Skeletal muscle cell (primary cell): ENCODE measurements at places on chromosomes 3 and 15.

DNA sequence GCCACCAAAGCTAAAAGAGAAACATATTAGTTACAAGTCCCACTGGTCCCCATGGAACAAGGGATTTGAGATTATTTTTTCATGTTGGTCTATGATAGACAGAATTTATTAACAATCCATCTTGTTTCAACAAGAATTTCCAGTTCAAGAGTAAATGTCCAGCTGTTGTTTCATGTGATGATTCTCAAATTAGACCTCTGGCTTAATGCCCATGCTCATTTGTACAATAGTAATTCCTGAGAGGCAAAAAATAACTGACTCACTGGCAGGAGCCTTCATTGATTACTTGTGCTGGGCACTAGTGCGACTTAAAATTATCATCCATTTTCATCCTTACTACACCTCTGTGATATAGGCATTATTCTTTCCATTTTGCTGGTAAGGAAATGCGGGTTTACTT lies 171.3 kb downstream of the ITPR1 start:
- no peak for DNase-seq

DNA sequence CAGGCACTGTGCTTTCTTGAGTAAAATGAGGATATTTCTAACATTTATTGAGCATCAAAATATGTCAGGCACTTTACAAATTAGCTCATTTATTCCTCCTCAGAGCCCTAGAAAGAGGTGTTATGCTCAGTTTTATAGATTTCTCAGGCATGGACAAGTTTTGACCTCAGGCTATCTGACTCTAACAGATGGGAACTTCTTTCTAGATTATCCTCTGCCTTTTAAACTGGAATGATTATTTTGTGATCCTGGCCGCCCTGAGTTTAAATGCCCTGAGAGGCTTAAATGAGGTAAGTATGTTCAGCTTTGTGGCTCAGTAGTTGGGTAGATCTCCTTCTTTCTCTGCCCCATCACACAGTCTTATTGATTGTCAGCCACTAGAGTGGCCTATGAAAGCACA lies 32.3 kb upstream of the ATP1B3 start:
- no peak for DNase-seq

DNA sequence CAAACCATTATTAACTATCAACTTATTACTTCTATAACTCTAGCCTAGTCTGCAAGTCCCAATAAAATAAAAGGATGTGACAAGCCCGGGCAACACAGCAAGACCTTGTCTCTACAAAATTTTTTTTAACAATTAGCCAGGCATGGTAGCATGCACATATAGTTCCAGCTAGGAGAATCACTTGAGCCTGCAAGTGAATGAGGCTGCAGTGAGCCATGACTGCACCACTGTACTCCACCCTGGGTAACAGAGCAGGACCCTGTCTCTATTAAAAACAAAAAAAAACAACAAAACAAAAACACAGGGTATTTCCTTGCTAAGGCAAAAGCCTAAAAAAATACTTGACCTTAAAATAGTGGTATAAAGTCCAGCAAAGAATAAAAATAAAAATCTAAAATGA lies 31.4 kb downstream of the ANKRD28 start:
- no peak for DNase-seq

DNA sequence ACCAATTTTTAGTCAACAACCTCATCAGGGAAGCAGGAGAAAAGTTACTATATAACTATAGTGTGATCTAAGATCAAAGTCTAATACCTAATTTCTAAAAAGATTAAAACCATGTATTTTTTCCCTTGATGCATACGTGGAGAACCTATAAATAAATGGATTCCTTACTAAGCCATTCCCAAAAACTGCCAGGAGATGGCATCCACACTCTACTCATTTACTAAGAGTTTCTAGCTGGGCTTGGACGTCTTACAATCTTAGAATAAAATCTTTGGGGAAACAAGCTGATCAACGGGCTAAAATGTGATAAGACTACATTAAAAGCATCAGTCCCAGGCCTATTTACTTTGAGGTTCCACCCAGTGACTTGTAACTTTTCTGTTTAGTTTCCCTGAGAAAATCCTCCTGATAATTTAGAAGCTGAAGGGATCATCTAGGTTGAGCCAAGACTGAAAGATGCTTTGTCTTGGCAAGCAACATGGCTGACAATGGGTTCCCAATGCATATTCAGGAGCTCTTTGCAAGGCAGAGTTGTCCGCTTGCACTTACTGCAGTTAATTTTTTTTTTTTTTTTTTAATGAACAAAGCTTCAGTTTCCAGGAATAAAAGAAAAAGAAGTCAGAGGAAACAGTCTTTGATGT lies 85.5 kb upstream of the FGF12 start:
- no peak for DNase-seq

- DNase-seq = no peak
Observed at GRCh38 chr3:51221959-51222358, 163.1 kb upstream of the MANF start.

- no peak for DNase-seq
Observed at GRCh38 chr15:42730536-42730935, 6.4 kb downstream of the CDAN1 start.

- DNase-seq = no peak
Observed at GRCh38 chr3:185939721-185940120, 1.9 kb upstream of the TRA2B start.

- DNase-seq = no peak
Observed at GRCh38 chr3:98843266-98843959, 58.1 kb downstream of the DCBLD2 start.

GRCh38 chr3:46711760-46712159 lies 5.9 kb downstream of the PRSS50 start:
- no peak for DNase-seq

DNA sequence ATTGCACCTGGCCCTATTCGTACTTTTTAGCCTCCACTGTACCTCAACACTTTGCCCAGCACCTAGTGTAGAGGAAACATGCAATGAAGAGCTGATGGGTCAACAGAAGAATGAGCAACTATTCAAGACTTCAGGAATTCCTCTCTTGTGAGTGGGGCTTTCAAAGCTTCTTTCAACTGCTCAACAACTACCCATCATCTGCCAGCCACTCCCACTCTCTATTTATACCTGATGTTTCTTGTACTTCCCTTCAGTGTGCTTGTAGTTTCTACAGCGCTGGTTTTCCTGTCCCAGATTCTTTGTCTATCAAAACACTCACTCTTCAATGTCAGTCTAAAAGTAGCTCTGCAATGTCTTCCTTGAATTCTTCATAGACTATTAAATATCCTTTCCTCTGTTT lies 168.3 kb upstream of the LPP start:
- no peak for DNase-seq

DNA sequence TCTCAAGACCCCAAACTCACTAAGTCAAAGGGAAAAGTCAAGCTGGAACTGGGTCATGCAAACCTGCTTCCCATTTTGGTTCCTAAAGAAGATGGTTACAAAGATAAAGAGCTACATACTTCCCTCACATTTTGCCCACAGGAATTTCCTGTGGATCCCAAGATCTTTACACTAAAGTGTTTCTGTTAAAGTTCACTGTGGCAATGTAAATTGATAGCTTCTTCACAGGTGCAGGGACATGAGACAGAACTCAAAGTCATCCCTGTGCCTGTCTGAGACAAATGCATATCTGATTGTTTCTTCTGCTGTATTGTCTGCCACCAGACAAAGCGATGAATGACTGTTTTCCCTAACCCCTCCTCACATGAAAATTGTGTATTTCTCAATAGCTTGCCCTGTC lies 567.8 kb downstream of the ZIC1 start:
- DNase-seq = no peak

- no peak for DNase-seq
Observed at GRCh38 chr15:90062973-90063769, 39.1 kb downstream of the IDH2 start.

DNA sequence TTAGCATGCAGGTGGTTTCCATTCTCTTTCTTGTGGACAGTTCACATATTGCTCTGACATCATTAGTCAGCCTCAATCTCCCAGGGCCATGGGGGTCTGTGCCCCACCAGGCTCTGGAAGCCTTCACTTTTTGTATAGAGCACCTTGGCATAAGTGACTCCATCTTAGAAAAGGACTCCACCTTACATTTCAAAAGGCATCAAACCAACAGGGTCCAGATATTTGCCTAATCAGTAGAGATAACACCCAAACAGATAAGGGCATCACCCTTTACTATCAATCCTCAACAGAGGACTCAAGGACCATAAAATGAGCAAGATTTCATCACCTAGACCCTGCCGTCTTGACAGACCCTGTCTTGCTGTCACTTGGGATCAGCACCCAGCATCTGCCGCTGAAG lies 35.7 kb upstream of the LCTL start:
- no peak for DNase-seq

DNA sequence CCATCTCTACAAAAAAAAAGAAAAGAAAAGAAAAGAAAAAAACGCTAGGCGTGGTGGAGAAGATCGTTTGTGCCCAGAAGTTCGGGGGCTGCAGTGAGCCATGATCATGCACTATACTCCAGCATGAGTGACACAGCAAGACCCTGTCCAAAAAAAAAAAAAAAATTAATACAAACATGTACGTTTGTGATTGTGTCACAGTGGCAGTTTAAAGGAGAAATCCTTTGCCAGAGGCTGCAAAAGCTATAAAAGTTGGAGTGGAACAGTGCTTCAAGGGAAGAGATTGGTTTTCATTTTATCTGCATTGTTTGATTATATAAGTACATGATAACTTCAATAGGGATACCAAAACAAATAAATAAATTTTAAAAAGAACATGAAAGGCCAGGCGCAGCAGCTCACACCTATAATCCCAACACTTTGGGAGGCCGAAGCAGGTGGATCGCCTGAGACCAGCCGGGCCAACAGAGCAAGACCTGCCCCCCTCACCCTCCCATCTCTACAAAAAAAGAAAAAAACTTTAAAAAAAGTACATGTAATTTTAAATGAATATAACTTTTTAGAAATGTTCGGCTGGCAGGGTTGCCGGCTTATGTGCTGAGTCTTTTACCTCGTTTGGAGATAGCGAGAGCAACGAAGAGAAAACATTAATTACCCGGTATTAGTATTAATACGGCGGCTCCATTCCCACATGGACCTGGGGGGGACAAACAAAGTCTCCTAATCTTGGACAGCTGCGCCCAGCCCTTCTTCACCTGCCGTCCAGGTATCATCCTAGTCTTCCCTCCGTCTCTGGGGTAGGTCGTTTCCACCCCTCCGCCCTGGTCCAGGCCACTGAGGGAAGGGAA lies 573 bp upstream of the DIS3L start:
- DNase-seq = no peak

- DNase-seq = no peak
Observed at GRCh38 chr15:80343554-80343992, 60.6 kb upstream of the ARNT2 start.

- DNase-seq = no peak
Observed at GRCh38 chr15:57534281-57534680, 57.4 kb upstream of the MYZAP start.

DNA sequence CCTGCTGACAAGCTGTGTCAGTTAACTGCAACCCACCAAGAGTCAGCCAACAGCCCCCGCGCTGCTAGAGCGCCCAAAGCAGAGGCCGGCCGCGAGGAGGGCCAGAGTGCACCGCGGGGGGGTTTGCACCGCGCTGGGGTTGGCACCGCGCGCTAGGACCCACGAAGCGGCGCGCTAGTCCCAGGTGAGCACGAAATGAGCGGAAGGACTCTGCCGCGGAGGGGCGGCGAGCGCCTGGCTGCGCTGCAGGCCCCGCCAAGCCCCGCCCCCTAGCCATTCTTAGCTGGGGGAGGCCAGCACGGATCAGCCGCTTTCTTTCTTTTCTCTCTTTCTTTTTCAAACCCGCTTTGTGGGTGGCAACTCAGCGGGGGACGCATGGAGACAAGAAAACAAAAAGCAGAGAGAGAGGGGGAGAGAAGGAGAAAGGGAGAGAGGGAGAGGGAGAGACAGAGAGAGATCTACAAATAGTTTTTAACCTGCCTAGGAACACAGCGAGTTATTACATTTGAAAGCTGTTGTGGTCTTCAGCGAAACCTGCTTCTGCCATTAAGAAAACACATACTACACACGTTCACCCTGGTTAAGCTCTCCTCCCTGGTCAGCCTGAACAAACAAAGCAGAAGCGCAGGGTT lies 6.9 kb upstream of the FOXB1 start:
- no peak for DNase-seq

DNA sequence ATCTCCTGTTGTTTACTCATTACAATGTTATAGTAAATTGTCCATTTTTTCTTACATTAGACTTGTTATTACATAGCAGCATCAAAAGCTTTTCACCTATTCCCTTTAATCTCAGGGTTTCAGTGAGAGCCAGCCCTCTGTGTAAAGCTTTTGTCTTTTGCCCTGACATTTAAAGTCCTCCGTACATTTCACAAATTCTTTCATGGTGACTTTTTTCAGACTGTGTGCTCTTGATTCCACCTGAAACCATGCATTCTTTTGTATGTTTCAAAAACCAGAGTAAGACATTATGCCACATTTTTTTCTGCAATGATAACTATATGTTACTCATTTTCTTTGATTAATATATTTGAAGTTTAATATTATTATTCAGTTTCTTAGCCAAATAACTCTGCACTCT lies 781.4 kb upstream of the ROBO1 start:
- DNase-seq = no peak

DNA sequence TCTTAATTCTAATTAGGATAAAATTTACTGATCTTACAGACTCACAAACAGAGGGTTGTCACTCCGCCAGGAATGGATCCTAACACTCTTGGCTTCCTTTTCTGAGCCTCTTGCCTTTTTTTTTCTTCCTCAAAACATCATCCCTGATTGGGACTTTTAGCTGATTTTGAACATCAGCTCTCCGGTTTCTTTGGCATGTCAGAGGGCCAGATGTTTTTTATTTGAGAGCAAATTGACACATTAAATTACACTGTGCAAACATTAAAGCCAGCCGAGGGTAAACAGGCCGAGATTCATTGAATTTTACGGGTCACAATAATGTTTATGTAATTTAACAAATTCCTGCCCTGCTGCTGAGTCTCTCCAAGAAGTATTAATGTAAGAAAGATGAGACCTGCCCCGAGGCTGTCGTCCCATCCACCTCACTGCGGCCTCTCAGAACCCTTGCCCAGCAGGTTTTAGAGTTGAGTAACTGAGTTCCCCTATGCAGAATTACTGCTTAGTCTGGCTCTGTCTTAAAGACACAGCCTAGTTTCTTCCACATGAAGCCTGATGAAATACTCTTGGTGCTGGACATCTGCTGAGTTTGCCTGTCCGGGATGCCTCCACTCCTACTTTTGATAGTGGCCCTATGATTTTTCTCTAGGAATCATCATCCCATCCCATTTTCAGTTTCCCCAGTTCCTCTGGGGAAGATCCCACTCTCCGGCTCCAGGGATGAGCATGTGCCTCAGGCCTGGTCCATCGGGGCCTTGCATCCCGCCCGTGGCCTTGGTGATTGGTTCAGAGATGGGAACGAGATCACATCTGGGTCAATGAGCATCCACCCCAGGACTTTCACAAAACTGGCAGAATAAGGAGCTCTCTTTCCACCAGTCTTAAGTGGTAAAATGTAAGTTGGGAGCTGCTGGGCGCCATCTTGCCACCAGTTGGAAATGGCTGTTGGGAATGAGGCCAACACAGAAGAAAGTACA lies 226.6 kb upstream of the TLE3 start:
- no peak for DNase-seq

GRCh38 chr3:10419637-10420232 lies 85.7 kb downstream of the ATP2B2 start:
- DNase-seq = no peak

- no peak for DNase-seq
Observed at GRCh38 chr3:175956964-175957363, 1097.8 kb downstream of the NAALADL2 start.

- no peak for DNase-seq
Observed at GRCh38 chr3:187077537-187077936, 61.8 kb downstream of the RPL39L start.
